Stimulated activated naive B cell treated with anti-CD40 and anti-IgM and Interleukin-4, amounts not matched to agents 10 μg/mL and 1 μg/mL and 100 μg/mL, for 72 hours (primary cell): ENCODE measurements at places on chromosomes 4 and X.

GRCh38 chr4:87033902-87034301, 99.1 kb downstream of the AFF1 start:
- DNase-seq = no peak

GRCh38 chrX:115898382-115899001, 272.1 kb upstream of the AGTR2 start:
- DNase-seq = peak; percentile 81

GRCh38 chrX:71178908-71179307, 34.3 kb downstream of the NLGN3 start:
- DNase-seq = peak; percentile 12

- DNase-seq = no peak
These were observed 141.1 kb downstream of the MOSPD2 start for GRCh38 chrX:15014281-15014680.

DNA sequence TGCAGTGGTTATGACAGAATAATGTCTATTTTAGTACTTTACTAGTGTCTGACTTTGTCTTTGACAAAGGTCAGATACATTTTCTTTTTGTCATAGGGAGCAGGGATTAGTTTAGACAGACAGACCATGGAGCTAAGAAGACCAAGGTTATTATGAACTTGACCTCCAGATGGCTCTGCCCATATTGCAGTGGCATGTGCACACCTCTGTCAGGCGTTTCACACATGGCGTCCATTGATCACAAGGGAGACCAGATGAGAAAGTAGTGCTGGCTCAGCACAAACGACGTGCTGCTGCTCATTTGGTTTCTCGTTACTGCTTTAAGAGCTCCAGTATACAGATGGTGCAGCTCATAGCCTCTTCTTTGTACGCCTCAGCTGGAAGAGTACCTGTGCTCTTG, 56.3 kb upstream of the HPSE start:
- DNase-seq = no peak

DNA sequence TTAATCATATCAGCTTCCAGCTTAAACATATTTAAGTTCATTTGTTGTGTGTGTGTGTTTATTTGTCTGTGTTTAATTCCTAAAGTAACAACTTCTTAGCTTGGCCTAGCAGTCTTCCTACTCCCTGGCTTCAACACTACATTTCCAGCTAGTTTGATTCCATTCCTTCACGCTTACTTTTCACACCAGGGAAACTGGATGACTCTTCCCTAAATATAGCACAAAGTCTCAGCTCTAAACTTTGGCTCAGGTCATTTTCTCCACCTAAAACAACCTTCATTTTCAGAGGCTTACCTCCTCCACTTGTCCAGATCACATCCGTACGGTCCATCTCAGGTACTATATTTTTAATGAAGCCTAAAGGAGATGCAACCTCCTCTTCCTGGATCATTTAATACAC, 94.4 kb downstream of the KCTD8 start:
- DNase-seq = no peak

DNA sequence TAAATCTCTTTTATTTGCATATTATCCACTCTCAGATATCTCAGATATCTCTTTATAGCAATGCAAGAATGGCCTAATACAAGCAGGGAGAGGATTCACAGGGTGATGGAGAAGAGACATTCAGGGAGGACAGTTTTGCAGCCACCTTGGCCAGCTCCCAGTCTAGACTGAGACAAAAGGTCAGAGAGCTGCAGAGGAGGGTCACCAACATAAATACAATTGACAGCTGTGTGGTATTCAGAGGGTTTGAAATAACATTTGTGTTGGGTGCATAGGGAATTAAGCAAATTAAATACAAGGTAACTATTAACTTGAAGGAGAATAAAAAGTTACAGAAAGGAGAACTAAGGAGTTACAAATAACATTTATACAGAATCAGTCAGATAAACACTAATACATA, 189.5 kb upstream of the TAPT1 start:
- no peak for DNase-seq

- no peak for DNase-seq
These were observed 181.0 kb downstream of the LDB2 start for GRCh38 chr4:16717266-16717970.

GRCh38 chr4:152747444-152747843, 32.1 kb downstream of the TIGD4 start:
- no peak for DNase-seq

DNA sequence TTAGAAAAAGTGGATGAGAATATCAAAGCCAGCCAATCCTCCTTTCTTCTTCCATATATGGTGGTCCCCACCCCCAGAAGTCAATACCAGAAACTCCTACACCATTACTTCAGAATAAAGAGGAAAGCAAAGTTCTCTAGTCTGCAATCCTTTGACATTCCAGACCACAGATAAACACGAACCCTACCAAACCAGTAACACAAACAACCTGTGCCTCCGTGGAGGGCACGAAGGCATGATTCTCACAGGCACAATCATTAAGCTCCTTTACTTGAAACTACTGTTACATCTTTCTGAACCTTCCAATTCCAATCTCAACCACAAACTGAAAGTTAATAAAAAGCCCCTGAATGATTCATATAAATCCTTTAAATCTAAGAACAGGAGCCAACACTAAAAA, 16.3 kb downstream of the MAML3 start:
- DNase-seq = no peak

DNA sequence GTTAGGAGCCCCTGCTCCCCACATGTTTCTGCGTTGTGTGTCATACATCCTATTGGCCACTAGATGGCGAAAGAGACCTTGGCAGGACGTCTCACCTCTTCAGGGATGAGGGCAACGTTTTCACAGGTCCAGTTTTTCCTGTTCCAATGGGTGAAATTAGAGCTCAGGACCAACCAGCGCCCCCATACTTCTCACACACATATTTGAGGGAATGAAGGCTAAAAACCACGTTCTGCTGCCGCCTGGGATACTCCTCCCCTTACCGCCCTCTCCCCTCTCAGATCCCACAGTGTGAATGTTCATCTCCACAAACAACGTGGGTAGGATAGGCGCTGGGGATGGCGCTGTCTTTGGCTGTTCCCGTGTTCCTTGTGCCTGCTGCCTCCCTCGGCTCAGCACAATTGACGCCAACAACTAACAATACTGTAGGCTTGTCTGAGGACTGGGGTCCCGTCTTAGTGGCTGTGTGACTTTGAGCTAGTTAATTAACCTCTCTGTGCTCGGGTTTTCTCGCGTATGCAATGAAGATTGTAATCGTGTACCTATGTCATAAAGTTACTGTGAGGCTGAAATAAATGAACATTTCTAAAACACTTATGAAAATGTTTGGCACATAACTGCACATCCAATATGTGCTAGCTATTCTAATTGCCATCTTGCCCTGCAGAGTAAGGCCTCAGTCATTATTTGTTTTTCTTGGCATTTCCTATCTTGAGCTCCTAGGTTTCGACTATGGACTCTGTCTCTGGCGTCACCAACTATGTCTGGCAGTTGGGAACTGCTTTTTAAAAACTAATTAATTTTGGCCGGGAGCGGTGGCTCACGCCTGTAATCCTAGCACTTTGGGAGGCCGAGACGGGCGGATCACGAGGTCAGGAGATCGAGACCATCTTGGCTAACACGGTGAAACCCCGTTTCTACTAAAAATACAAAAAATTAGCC, 181.3 kb upstream of the STK26 start:
- DNase-seq = no peak

DNA sequence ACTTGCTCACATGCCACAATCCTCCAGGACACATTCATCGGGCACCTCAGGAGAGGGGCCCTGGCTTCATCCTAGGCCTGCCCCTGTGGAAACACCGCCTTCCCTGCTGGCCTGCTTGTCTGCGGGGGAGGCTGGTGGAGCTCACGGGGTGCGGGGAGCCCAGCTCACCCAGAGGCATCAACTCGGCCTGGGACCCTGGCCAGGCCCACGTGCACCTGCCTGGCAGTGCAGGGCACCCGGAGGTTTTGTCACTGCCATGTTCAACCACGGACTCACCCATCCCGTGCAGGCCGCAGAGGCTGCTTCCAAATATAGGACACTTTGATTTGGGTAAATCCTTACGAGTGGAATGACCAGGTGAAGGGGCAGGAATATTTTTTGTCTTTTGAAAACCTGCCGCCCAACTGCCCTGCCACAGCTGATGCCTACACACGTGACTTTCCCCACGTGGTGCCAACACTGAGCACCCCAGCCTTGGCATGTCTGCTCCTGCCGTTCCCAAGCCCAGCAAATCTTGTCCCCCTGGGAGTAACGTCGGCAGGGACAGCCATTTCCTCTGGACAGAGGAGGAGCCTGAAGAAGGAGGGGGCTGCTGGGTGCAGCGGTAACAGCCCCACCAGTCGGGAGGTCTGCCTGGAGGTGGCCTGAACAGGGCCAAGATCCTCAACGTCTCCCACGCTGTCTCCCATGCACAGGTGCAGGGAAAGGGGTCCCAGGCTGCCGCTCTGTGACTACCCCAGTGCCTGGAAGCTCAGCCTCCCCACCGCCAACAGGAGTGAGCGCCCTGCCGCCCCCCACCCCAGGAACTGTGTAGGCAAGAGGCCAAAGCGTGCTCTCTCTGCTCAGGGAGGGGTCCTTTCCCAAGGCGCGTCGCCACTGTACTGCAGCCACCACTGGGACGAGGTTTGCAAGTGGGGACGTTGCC, 8.5 kb downstream of the MXD4 start:
- DNase-seq = peak; percentile 0

DNA sequence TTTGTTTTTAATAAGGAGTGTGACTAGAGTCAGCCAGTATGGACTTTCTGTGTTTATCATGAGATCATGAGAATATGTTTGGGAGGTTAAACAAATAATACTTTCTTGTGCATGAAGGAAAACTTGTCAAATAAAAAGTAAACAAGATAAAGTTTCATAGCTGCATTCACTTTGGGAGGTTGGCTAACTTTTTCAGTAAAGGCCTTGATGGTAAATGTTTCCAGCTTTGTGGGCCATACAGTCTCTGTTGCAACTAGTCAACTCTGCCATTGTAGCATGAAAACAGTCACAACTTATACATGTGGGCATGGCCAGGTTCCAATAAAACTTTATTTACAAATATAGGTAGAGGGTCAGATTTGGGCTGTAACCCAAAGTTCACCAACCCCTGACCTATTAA, 150.4 kb downstream of the MID1 start:
- no peak for DNase-seq

- no peak for DNase-seq
These were observed 12.8 kb upstream of the SLC2A9 start for GRCh38 chr4:10034136-10034535.

DNA sequence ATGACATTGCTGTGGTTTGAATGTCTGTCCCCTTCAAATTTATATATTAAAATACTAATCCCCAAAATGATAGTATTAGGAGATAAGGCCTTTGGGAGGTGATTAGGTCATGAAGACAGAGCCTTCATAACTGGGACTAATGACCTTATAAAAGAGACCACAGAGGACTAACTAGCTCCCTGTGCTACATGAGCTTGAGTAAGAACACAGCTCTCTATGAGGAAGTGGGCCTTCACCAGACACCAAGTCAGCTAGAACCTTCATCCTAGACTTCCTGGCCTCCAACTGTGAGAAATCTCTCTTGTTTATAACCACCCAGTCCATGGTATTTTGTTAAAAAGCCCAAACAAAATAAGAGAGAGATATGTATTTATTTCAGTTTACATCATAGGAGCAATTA, 242.2 kb upstream of the CTSO start:
- no peak for DNase-seq

- no peak for DNase-seq
These were observed 322.8 kb upstream of the PPARGC1A start for GRCh38 chr4:24212642-24213041.

DNA sequence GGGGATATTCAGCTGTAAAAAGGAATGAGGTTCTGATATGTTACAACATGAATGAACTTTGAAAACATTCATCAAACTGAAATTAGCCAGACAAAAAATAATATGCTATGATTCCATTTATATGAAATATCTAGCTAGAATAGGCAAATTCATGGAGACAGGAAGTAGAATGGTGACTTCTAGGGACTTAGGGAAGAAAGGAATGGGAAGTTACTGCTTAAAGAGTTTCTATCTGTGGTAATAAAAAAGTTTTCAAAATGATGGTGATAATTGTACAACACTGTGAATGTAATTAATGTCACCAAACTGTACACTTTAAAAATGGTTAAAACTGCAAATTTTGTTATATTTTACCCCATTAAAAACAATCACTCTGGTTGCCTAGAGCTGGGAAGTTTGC, 30.2 kb downstream of the SMIM14 start:
- no peak for DNase-seq

DNA sequence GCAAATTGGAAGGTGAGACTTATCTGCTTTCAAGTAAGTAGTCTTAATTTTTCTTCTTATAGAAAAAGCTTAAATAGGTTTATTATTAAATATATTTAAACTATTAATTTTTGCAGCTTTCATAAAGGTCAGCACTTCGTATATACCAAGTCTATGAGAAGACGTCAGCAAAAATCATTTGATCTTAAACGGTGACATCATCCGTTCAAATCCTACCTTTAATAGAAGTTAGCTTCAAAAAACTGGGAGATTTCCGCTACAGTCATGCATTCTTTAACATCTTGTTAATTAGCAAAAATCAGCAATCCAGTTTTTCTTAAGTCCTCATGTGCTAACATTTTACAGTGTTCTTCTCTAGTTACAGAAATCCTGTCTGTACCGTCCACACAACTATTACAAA, 49.9 kb upstream of the PGRMC1 start:
- DNase-seq = no peak

- DNase-seq = no peak
These were observed 70.8 kb downstream of the HHIP start for GRCh38 chr4:144716778-144717177.

- DNase-seq = no peak
These were observed 91.0 kb downstream of the AMMECR1 start for GRCh38 chrX:110226931-110227330.

GRCh38 chr4:137705171-137705783, 173.0 kb upstream of the PCDH18 start:
- no peak for DNase-seq

DNA sequence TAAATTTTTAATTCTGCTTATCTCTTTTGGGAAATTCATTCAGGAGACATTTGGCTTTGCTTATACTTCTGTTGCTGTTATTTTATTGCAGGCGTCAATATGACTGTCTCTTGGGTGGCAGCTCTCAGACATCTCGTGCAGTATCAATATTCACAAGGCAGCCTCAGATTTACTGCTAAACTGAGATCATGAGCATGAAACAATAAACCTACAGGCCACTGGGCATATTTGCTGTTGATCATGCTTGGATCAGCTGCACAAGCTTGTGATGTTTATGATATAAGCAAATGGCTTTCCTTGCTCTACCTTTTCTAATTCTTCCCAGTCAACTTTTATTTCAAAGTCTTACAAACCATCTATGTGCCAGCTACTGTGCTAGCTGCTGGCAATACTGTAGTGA, 39.2 kb downstream of the TSPAN5 start:
- no peak for DNase-seq
